ENCODE measurements at places on chromosomes 1 and 21. TPM values are rescaled to one million over a fixed set of nuclear protein-coding genes. Genes with fewer than 3 reads are reported as not detected.

DNA sequence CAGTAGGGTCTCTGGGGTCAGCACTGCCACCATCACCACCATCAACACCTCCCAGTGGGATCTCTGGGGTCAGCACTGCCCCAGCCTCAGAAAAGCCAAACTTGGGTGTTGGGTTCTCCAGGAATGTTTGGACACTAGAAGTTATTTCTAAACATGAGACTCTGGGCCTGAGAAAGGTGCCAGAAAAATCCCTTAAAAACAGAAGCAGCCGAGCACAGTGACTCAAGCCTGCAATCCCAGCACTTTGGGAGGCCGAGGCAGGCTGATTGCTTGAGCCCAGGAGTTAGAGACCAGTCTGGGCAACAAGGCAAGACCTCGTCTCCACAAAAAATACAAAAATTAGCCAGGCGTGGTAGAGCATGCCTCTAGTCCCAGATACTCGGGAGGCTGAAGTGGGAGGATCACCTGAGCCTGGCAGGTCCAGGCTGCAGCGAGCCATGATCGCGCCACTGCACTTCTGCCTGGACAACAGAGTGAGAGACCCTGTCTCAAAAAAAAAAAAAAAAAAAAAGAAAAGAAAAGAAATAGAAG, 470 bp downstream of the PTAFR start:
- no peak for DNase-seq

The CAPN8 gene
- total RNA-seq, result not detected

The TNFAIP8L2 gene
- not detected for total RNA-seq

GRCh38 chr1:54096877-54097240, 43.5 kb downstream of the TCEANC2 start:
- DNase-seq, result no peak

DNA sequence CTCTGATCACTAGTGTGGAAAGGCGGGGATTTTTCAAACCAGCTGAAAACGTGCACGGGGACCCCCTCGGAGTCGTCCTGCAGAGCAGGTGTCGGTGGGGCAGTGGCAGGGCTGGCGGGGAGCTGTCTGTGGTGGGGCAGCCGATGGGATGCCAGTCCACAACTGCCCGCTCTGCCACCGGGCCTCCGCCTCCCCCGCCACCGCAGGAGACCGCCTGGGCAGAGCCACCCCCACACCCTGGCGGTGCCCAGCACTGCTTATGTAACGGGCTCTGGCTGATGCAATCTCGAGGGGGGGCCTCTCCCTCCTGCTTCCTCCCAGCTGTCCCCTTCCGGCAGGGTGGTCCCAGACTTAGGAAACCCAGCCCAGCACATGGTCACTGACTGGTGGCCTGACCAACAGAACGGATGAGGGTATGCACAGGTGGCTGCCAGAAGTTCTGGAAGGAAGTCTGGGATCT, 9.3 kb downstream of the CHD5 start:
- no peak for DNase-seq

DNA sequence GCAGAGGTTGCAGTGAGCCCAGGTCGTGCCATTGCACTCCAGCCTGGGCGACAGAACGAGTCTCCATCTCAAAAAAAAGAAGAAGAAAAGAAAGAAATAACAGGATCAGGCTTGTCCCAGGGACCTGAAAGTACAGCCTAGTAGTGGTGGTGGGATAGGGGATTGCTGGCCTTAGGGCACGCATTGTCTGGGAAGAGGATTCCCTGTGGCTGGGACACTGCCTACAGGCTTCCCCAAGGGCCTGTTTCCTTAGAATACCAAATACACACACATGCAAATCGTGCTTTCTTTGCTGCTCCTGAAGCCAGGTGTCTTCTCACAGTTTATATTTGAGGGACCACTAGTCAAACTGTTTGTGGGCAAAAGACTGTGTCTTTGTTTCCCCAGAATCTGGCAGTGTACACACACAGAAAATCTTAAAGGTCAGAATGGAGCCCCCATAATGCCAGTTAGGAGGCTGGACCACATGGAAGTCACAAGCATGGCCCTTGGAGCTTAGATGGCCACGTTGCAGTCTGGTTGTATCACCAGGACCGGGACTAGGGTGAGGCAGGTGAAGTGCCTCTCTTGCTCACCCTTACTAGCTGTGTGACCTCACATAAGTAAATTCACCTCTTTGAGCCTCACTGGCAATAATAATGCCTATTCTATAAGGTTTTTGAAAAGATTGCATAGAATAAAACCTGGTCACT, 12.7 kb upstream of the ASAP3 start:
- DNase-seq, result no peak

The PADI2 gene
- 0.74 TPM for total RNA-seq

The RNF186 gene
- not detected for total RNA-seq

GRCh38 chr1:203182387-203182953, 4.0 kb downstream of the CHI3L1 start:
- DNase-seq, result no peak

DNA sequence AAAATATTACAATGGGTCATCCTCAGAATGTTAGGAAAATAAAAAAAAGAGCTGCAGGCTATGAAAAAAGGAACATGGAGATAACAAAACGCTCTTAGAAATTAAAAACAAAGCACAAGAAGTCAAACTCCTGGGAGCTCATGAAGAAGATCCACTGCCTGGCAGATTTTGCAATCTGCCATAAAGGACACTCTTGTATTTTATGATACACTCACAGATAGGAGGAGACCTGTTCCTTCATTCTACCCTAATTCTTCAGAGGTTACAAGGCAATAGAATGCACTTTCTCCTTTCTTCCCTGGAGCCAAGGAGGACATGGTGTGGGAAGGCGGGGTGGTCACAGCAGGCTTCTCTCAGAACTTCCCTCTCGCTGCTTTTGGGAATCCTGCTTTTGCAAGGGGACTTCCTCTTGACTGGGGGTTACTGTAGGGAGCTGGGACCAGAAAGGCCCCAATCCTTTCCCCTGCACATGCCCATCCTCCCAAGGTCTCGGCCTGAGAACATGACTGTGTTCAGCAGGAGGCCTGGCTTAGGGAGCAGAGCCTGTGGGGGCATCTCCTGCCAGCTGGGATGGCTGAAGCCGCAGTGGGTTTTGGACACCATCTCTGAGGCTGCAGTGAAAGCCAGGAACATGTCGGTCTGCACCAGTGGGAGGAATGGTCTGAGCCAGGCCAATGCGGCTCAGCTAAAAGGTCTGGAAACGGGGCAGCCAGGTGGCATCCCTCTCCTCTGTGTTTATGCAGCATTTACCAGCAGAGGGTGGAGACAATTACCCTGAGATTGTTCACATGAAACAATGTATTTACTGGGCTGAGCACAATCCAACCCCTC, 44.8 kb downstream of the GPR161 start:
- DNase-seq, result no peak

GRCh38 chr1:9990944-9991343, 6.1 kb upstream of the RBP7 start:
- no peak for DNase-seq

Data from glutamatergic neuron (in vitro differentiated cells).